ENCODE measurements at places on chromosomes 3 and 15.

GRCh38 chr15:58038426-58039078 is 27.0 kb downstream of the ALDH1A2 start:
- no peak for DNase-seq

- no peak for DNase-seq
These were observed 221.6 kb downstream of the PLOD2 start for GRCh38 chr3:145939431-145939830.

- DNase-seq: no peak
These were observed 19.0 kb upstream of the CSTA start for GRCh38 chr3:122305818-122306621.

GRCh38 chr3:79418855-79419621 is 348.8 kb downstream of the ROBO1 start:
- DNase-seq: no peak

DNA sequence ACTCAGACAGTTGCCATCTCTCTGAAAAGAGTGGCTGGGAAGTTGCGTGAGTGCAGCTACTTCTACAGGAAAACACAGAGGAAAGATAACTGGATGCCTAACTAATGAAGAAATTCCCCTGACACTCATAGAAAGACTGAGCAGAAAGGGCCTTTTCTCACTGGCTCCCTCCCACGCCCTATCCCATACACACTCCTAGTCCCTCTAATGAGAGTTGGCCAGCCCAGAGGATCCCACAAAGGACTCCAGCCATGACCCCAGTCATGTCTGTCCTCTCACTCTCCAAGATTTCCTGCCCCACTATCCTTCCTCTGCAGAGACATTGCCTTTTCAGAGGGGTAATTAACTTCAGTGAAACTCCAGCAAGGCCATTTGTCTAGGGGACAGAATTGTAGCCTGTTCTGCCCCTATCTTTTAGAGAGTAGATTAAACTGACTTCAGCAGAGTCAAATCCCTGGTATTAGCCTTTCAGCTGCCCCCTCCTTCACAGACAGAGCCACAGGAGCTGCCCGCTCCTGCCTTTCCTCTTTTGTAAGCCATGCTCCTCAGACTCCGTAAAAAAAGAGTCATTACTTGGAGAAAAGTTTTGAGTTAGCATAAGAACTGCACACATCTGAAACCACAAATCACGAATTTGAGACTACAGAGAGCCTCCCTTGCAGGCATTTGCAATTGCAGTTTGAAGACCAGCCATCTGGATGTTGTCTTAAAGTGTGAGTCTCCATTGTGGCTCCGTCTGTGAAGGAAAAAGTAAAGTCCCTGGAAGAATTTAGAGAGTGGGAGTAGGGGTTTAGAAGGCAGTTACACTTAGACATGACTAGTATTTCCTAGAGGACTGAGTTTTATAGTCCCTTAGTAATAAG is 129.1 kb upstream of the SEMA6D start:
- no peak for DNase-seq

GRCh38 chr15:50232791-50233190 is 32.7 kb downstream of the HDC start:
- no peak for DNase-seq

GRCh38 chr15:22890296-22890695 is 51.8 kb downstream of the NIPA2 start:
- no peak for DNase-seq

- DNase-seq: no peak
These were observed 32.4 kb downstream of the MLH1 start for GRCh38 chr3:37025561-37026335.

DNA sequence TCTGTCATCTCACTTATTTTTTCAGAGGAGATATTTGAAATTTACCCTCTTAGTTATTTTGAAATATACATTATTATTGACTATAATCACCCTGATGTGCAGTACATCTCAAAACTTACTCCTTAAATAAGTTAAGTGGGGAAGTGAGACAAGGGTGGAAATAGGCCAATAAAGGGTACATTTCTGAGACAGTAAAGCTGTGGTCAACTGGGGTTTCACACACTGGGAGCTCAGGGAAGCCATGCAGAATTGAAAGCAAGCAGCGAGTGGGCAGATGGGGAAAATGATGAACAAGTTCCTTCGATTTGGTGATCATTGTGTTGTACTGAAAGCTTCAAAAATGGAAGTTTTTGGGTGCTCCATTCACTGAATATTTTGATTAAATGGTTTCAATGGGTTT is 21.6 kb upstream of the MOBP start:
- DNase-seq: no peak

DNA sequence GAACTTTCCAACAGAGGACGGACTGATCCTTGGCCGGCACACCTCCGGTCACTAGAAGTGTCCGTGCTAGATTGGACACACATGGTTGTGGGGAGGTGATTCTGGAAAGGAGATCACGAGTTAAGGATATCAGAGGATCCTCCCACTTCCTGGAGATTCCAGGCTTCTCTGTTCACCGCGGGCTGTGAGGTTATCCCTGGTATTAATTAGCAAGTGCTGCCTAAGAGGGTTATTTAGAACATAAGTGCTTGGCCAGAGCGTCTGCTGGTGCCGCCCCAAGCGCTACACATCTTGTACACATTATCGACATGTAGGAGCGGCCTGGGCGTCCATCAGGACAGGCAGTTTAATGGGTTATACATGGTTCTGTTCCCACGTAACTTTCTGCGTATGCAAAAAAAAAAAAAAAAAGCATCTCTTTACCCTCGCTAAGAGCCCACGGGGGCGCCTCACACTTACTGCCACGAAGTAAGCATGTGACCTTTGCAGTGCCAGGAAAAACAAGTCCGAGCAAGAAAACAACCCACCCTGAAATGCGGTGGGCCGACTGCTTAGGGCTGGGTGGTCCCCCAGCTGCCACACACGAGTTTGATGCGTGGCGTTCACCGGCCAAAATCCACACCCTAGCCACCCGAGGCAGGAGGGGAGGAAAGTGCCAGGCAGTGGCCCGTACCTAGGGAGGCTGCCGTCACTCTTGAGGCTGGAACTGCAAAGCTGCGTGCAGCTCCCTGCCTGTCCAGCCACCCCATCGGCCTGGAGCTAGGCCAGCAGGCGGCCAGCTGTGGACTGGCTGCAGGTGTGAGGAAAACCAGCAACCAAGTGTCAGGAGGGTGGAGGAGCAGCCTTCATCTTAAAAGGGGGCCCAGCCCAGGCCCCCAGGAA is 78.0 kb downstream of the CPN2 start:
- no peak for DNase-seq

DNA sequence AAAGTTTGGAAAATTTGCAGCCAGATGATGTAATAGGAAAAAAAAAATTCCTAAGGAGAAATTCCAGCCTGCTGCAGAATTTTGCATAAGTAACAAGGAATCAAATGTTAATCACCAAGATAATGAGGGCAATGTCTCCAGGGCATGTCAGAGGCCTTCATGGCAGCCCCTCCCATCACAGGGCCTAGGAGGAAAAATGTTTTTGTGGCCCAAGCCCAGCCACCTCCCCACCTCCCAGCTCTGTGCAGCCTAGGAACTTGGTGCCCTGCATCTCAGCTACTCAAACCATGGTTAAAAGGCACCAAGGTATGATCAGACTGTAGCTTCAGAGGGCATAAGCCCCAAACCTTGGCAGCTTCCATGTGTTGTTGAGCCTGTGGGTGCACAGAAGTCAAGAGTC is 704.7 kb upstream of the ROBO1 start:
- DNase-seq: no peak

DNA sequence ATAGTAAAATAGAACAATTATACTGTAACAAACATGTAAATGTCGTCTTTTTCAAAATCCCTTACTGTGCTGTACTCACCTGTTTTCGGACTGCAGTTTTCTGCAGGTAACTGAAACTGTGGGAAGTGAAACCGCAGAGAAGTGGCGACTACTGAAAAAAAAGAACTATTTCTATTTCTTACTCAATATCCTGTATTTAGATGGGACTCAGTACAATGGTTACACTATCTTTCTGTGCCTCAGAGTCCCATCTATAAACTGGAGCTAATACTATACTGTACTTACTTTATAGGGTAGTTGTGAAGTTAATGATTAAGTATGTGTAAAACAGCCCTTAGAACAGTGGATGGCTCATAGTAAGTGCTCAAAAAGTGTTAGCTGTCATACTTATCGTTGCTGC is 14.3 kb upstream of the P2RY12 start:
- no peak for DNase-seq

DNA sequence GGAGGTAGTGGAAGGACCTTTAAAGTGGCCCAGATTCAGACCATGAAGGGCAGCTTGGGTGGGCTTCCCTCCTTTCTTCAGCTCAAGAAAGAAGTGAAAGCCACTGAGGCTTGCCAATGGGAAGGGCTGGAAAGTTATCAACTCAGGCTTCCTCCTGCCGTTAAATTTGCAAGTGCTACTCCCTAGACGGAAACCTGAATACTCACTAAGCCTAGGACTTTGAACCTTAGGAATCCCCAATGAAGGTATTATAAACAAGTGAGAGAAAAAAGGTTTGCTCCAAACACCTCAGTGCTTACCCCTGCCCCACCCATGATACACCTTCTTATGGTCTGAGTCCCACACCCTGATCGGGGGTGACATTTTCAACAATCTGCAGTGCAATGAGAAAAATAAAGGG is 396.4 kb downstream of the SHQ1 start:
- no peak for DNase-seq

GRCh38 chr3:170233530-170233929 is 11.3 kb downstream of the PRKCI start:
- peak; percentile 74 for DNase-seq

- no peak for DNase-seq
These were observed 142.8 kb downstream of the POLR2M start for GRCh38 chr15:57849317-57849716.

GRCh38 chr3:128297401-128298138 is 144.3 kb downstream of the EEFSEC start:
- peak; percentile 77 for DNase-seq

- DNase-seq: peak; percentile 66
These were observed 3.8 kb upstream of the GABPB1 start for GRCh38 chr15:50358845-50359244.

DNA sequence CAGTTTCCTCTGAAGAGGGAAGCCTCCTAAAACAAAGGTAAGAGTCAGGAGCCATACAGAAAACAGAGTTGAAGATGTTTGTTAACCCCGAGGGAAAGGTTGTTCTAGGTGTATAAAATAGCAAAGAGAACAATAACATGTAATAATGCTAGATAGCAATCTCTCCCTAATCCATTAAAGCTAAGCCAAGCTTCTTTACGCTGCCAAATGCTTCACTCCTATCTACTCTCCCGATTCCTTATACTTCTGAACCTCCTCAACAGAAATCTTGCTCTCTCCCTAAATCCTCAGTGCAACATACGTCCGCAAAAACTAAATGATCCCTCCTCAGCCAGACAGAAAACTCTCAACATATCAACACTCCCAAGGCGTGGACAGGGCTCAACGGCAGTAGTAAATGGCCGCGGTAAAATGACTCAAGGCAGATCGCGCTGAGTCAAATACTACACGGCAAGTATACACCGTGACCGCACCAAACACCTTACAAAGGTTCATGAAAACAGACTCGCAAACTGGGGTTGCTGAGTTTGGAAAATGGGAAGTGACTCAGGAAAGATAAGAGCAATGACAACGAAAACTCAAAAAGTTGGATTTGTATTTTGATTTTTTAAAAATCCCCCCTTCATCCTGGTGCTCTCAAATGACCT is 682 bp downstream of the CLDND1 start:
- peak; percentile 57 for DNase-seq

GRCh38 chr3:69088063-69088462 is 3.3 kb downstream of the ARL6IP5 start:
- DNase-seq: peak; percentile 64

GRCh38 chr3:33074217-33075067 is 22.5 kb downstream of the GLB1 start:
- peak; percentile 47 for DNase-seq

DNA sequence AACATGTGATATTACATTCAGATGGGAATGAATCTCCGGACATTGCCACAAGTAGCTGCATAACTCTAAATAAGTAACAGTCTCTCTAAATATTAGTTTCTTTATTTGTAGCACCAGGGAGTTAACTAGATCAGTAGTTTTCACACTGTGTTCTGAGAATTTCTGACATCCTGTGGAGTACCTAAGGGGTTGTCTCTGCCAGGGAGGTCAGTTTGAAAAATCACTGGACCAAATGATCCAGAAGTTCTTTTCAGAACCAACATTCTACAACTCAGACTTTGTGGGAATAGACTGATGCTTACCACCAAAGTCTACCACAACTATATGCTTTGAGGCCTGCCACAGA is 9.0 kb upstream of the ILDR1 start:
- DNase-seq: no peak

DNA sequence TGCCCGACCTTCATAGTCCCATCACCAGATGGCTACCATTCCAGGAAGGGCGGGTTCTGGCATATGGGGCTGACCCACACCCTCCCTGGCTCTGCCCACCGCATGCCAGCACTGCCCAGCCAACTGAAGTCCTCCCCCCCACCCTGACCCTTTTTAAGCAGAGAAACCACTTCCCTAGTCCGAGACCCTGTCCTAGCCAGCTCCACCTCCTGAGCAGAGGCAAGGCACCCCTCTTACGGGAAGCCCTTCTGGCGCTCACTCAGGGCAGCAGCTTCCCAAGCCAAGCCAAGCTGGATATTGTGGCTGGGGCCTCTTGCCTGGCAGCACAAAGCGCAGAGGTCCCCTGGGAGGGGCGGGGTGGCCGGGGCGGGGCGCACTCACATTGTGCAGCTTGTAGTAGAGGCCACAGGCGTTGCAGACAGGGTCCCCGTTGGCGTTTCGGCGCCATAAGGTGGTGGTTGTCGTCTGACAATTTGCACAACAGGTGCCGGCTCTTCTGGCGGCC is 11.5 kb downstream of the GATA2 start:
- no peak for DNase-seq

- no peak for DNase-seq
These were observed 29.4 kb upstream of the SLITRK3 start for GRCh38 chr3:165225604-165226003.

GRCh38 chr3:149474250-149474817 is at the start of gene TM4SF4:
TSS of gene TM4SF4 (plus strand) at chr3:149474697. CDS start at chr3:149474878, 181 bp downstream.
- no peak for DNase-seq

DNA sequence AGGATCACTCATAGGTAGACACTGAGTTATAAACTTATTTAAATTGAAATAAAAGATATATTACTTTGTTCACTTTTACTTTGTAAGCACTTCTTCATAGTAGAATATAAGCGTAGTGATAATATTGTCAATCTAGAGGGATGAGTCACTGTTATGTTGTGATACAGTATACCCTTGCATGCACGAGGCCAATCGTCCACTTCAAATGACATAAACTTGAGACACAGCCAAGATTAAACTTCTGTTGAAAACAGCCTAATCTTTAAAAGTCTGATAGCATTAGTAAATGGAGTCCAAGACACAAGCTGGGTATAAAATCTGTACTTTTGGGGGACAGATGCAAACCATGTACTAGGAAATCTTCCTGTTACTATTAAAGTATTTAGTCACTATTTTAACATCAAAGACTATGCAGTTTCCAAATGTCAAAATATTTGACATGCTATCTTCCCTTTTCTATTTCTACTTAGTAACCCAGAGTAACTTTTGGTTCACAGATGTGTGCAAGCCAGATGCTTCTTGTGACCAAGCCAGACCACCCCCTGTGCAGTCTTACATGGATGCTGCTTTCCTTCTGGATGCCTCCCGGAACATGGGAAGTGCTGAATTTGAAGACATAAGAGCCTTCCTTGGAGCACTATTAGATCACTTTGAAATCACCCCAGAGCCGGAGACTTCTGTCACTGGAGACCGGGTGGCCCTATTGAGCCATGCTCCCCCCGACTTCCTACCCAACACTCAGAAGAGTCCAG is 85.3 kb downstream of the PIK3R4 start:
- DNase-seq: no peak

GRCh38 chr3:135452881-135453280 is 512.6 kb upstream of the PPP2R3A start:
- no peak for DNase-seq
